ENCODE measurements at places on chromosomes 7 and 10.

- no peak for DNase-seq
Measured at GRCh38 chr7:47000561-47000960, 581.4 kb downstream of the TNS3 start.

- no peak for DNase-seq
Measured at GRCh38 chr7:154463794-154464193, 411.6 kb downstream of the DPP6 start.

GRCh38 chr10:43118631-43119415 lies 19.4 kb upstream of the CSGALNACT2 start:
- no peak for DNase-seq

- DNase-seq, result peak; percentile 57
Measured at GRCh38 chr7:35624299-35625186, 70.4 kb downstream of the HERPUD2 start.

GRCh38 chr7:132380059-132380458 lies 196.2 kb downstream of the PLXNA4 start:
- DNase-seq, result no peak

GRCh38 chr7:39105720-39106119 lies 128.0 kb downstream of the POU6F2 start:
- no peak for DNase-seq

DNA sequence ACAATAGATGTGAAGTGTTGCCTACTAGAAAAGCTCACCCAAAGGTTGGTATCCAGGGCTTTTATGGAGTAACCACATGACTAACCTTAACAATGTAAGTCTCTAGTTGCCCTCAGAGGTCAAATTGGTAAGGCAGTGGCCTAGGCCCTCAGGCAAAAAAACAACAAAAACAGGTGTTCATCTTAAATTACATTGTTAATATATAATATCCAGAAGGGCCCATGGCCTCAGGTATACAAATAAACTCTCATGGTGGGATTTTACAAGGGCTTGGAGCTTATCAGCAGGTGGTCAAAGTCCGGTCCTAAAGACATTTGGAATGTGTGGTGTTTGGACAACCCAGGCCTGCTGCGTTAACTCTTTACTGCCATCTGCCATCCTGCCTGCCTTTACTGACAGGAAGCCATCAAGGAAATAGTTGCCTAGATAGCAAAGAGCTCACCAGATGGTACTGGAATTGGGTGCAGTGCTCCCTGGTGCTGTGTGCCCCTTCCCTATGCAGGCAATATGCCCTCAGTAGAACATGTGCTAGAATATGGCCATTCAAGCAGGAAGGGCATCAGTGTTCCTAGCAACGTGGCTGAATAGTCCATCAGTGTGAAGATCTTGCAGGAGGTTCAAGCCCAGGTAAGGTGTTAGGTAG lies 36.2 kb downstream of the TOMM7 start:
- no peak for DNase-seq

DNA sequence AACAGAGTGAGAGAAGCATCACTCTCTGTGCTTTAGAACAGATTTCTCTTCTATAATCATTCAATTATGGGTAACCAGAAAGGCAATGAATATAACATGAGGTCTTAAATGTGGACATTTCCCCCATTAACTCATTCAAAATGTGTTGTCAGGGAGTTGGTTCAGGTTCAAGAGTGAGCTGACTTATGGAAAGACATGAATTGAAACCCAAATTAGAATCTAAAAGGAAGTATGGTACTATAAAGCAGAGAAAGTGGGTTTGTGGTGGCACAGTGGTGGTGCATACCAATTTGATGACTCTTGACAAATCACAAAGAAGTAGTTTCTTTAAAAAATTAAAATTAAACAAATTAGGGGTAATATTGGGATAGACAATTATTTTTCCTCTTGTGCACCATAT lies 114.6 kb upstream of the MEOX2 start:
- DNase-seq, result no peak

All from stimulated activated CD8-positive, alpha-beta memory T cell treated with anti-CD3 and anti-CD28 coated beads, Interleukin-4, amount 100 ng/mL, for 48 hours (primary cell).